H1 (cell line): ENCODE measurements at places on chromosomes 2 and 18.

GRCh38 chr2:196821195-196821594 is 12.0 kb upstream of the C2orf66 start:
- no peaks in the 10 kb centered on the region for H3K36me3 ChIP-seq
- no peaks in the 10 kb centered on the region for H3K4me1 ChIP-seq

- no peak for DNase-seq
- H3K27me3 ChIP-seq, result no peaks in the 10 kb centered on the region
- no peak overlapping the region for H3K27ac ChIP-seq
- H3K4me3 ChIP-seq, result no peak overlapping the region
- no peaks in the 10 kb centered on the region for H3K36me3 ChIP-seq
These were observed 177.6 kb upstream of the HDAC4 start for GRCh38 chr2:239578381-239578780.

DNA sequence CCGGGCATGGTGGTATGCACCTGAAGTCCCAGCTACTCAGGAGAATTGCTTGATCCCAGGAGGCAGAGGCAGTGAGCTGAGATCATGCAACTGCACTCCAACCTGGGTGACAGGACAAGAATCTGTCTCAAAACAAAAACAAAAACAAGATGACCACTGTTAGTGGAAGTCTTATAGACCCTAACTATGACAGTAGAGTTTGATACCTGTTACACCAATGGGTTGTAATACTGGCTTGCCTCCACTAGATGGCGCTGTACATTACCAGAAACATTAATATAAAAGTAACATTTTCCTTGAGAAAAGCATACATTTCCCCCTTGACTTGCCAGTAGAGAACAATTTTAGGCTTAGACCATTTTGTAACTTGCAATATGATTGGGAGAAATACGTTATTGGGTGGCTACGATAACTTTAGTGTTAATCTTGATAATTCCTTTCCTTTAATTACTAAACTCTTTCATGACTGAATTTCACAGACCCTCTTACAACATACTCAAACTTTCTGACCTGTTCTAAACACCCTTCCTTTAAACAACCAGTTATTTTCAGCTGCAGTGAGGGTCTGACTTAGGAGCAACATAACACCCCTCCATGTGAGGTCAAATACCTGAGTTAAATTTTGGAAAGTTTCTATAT is 19.5 kb downstream of the SLC25A52 start:
- H3K27ac ChIP-seq, result no peak overlapping the region
- H3K4me1 ChIP-seq, result no peaks in the 10 kb centered on the region; the same call in 1 of the 2 replicates
- no peak overlapping the region for H3K4me3 ChIP-seq
- no peaks in the 10 kb centered on the region for H3K27me3 ChIP-seq

DNA sequence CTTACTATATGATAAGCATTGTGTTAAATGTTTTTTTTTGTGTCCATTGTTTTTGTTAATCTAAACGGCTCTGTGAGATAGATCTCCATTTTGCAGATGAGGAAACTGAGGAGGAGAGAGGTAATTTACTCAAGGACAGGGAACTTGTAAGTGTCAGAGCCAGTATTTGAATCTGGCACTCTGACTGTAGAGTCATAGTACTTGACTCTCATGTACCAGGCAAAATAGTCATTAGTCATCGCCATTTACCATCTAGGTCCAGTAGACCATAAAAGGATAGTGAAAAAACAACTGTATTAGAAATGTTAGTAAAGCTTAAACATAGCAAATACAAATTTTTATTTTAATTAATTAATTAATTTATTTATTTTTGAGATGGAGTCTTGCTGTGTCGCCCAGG is 4.8 kb downstream of the PSMD14 start:
- no peak for DNase-seq
- no peak overlapping the region for H3K27ac ChIP-seq
- H3K4me1 ChIP-seq, result no peaks in the 10 kb centered on the region

DNA sequence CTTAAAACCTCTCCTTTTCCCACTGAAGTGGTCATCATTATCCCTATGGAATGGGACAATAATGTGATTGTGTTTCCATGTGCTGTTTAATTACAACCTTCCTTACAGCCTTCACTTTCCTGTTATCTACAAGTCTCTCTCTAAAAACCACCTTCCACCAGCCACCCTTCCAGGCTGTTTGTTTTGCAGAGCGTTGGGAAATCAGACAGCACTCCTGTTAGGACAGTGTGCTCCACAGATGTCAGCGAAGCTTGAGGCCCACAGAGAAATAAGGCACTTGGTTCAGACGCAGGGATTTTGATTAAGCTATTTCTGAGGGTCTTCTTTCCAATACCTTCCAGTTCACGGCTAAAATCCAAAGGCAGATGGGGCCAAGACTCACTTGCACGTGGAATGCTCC is 32.3 kb upstream of the ASPRV1 start:
- peaks cover 3% of the 10 kb centered on the region; the same call in 1 of the 2 replicates for H3K4me1 ChIP-seq
- H3K27ac ChIP-seq, result no peak overlapping the region
- no peaks in the 10 kb centered on the region for H3K36me3 ChIP-seq
- H3K27me3 ChIP-seq, result no peaks in the 10 kb centered on the region

GRCh38 chr2:225293638-225294037 is 105.9 kb upstream of the NYAP2 start:
- H3K4me3 ChIP-seq, result no peak overlapping the region
- H3K27me3 ChIP-seq, result no peaks in the 10 kb centered on the region
- H3K36me3 ChIP-seq, result no peaks in the 10 kb centered on the region
- DNase-seq, result no peak
- no peaks in the 10 kb centered on the region for H3K4me1 ChIP-seq

DNA sequence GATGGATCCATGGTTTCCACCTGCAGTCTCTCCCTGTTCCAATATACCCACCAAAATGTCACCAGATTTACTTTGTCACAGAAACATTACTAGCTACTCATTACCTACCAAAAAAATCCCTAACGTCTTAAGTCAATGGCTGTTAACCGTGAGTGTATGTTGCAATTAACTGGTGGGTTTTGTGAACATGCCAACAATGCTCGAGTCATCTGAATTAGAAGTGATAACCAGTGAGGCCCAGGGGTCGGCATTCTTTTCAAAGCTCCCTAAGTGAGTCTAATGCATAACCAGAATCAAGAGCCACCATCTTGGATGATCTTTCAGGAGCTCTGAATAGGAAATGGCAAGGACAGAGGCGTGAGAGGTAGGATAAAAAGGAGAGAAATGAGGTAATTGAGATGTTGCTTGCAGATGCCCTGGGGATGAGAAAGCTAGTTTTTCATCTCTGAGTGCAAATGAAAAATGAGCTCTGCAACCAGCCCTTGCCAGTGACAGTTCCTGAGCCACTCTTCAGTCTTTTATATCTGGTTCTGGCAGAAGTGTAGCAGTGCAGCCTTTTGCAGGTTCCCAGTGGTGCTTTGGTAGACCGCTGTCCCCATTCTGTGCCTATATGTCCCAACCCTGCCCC is 130.0 kb upstream of the RND3 start:
- H3K27ac ChIP-seq, result no peak overlapping the region
- H3K4me3 ChIP-seq, result no peak overlapping the region
- no peak for DNase-seq
- no peaks in the 10 kb centered on the region for H3K36me3 ChIP-seq
- H3K4me1 ChIP-seq, result no peaks in the 10 kb centered on the region

DNA sequence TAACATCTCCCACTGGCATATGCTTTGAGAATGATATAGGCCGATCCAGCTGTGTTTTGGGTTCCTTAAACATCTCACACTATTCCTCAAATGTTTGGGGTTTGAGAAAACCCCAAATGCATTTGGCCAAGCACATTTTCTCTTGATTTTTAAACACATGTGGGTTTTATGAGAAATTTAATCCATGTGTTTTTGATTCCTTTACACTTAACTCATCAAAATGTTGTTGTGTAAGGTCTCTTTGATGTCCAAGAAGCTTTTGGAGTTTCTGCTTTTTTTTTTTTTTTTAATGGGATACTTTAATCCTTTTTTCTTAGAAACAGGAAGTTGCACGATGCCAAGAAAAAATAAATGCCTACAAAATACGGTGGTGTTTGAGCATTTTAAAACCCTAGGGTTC is 339.8 kb upstream of the TCF4 start:
- H3K27ac ChIP-seq, result no peak overlapping the region
- H3K4me3 ChIP-seq, result no peak overlapping the region
- no peaks in the 10 kb centered on the region for H3K36me3 ChIP-seq
- no peak for DNase-seq
- H3K4me1 ChIP-seq, result no peaks in the 10 kb centered on the region
- no peaks in the 10 kb centered on the region for H3K27me3 ChIP-seq

GRCh38 chr2:25286025-25286400 is 55.7 kb downstream of the DNMT3A start:
- H3K27ac ChIP-seq, result no peak overlapping the region
- H3K4me1 ChIP-seq, result peaks cover 7% of the 10 kb centered on the region; the same call in 1 of the 2 replicates
- no peaks in the 10 kb centered on the region for H3K27me3 ChIP-seq
- no peak for DNase-seq
- no peak overlapping the region for H3K4me3 ChIP-seq
- no peaks in the 10 kb centered on the region for H3K36me3 ChIP-seq

- no peak overlapping the region for H3K27ac ChIP-seq
- no peaks in the 10 kb centered on the region for H3K36me3 ChIP-seq
- no peak for DNase-seq
These were observed 33.7 kb upstream of the RNF152 start for GRCh38 chr18:61926532-61926931.

DNA sequence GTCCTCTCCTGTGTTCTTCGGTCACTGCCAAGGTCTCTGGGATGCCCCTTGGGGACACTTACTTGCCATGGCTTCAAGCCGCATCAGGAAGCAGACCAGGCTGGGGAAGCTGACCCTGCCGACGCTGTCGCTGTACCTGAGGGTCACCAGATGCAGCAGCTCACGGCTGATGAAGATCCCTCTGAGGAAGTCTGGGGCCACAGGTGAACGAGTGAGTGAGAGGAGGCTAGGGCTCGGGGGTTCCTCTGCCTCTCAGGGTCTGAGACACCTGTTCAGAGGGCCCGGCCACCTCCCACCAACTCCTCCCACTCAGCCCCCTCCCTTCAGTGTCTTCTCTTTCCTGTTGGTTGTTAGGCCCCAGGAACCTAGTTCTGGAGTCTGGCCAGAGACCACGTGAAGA is 74.9 kb downstream of the CAPN13 start:
- H3K36me3 ChIP-seq, result no peaks in the 10 kb centered on the region
- no peak overlapping the region for H3K27ac ChIP-seq
- no peaks in the 10 kb centered on the region for H3K27me3 ChIP-seq
- H3K4me1 ChIP-seq, result no peaks in the 10 kb centered on the region
- no peak overlapping the region for H3K4me3 ChIP-seq
- DNase-seq, result no peak

DNA sequence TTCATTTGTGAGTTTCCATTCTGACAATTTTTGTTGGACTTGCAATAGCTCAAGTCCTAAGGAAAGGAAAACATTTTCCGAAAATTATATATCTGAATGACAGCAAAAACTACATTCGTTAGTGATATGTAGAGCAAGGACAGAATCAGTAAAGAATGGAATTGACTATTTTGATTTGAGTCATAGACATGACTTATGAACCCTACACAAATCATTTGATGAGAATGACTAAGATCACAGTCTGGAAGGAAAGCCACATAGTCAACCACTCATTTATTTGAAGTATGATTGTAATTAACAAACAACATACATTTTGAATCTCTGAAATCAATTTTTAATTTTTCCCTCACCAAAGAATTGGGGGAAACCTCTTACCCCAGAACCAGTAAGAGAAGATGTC is 231.6 kb upstream of the CRIM1 start:
- no peak overlapping the region for H3K27ac ChIP-seq
- H3K36me3 ChIP-seq, result no peaks in the 10 kb centered on the region
- H3K4me3 ChIP-seq, result no peak overlapping the region
- H3K4me1 ChIP-seq, result no peaks in the 10 kb centered on the region
- DNase-seq, result no peak

DNA sequence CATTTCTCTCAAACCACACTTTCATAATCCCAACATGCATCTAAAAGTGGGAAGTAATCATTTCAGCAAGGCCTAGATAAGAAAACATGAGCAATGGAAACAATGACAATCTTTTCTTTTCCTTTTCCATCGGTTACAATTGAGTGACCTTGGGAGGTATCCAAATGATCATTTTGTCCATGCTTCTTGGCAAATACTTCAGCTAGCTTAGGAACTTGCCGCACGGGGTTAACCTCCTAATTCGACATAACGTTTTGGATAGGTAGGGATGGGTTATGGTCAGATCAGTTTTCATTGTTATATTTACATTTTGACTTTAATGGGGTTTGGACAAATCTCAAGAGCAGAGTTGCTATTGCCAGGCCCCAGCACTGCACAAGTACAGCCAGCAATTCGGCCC is 4.6 kb upstream of the PTPRM start:
- no peak overlapping the region for H3K4me3 ChIP-seq
- H3K27ac ChIP-seq, result no peak overlapping the region
- H3K4me1 ChIP-seq, result no peaks in the 10 kb centered on the region
- no peak for DNase-seq

GRCh38 chr2:45739796-45740485 is 88.5 kb downstream of the PRKCE start:
- no peak overlapping the region for H3K4me3 ChIP-seq
- no peak overlapping the region for H3K27ac ChIP-seq
- no peaks in the 10 kb centered on the region for H3K36me3 ChIP-seq

DNA sequence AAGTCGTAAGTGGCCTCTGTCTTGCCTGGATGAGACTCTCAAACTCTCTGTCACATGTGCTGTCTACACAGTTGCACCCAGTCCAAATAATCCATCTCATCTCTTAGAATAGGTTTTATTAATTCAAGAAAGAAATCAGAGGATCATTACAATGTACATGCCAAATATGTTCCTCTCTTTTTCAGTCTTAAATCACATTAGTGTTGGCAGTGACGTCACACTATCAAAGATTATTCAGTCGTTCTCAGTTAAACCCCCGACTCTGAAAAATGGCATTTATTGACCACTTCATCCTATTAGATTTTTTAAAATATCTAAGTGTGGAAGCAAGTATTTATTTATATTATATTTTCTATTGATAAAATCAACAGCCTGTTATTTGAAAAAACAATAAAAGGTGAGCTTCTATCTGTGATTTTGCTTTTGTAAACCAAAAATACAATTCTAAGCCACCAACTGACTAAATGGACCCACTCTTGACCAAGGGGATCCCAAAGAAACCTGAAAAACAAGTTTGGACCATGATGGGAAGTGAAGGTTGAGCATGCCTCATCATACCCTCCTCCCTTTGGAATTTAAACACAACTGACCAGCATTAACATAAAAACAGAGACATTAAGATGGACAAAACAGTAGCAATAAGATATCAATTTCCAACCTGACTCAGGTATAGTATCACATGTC is 1894.4 kb upstream of the LRRTM1 start:
- no peak overlapping the region for H3K27ac ChIP-seq
- no peaks in the 10 kb centered on the region for H3K36me3 ChIP-seq
- DNase-seq, result no peak
